Neural progenitor cell (in vitro differentiated cells): ENCODE measurements at places on chromosomes 1 and 21. TPM values are rescaled to one million over a fixed set of nuclear protein-coding genes. Genes with fewer than 3 reads are reported as not detected.

OR2L13 gene
- not detected in 2 replicates for total RNA-seq

TBX15 gene
- 2.8 and 2.9 TPM in 2 replicates for total RNA-seq

LDLRAD1 gene
- total RNA-seq, result not detected in 2 replicates

SLC35D1 gene
- total RNA-seq, result 3.4 and 3.9 TPM in 2 replicates

HDGF gene
- 246 and 366 TPM in 2 replicates for total RNA-seq

UBL4B gene
- not detected in 2 replicates for total RNA-seq
